Left colon (tissue), 2 donors: ENCODE measurements at places on chromosomes 4 and X. TPM values are rescaled to one million over a fixed set of nuclear protein-coding genes. Genes with fewer than 3 reads are reported as not detected.

DNA sequence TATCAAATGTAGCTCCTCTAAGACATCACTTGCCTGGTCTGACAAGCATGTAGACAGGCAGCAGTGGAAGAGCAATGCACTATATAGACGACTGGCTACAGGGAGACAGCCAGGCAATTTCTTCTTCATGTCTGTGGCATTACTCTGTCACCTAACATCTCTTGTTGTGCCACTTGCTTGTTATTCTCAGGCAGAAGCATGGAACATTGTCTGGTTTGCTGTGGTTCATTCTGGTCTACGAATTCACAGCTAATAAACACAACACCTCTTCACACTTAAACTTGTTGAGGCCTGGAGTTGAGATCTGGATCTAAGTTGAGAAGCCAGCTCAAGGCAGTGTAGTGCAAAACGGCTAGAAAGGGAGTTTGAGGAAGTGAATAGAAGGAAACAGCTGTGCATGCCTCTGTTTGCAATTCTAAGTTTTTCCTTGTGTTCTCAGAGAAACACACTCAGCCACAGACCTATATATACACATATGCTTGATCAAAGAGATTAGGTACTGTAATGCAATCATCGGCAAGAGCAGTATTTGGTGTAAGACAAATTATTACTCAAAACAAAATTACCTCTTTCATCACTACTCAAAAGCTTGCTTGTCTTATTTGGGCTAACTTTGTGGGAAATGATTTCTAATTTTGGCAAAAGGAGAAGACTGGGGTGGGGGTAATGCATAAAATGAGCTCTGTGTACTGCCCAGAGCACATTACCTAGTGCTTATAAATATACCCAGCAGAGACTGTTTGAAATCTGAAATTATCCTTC, 243.8 kb downstream of the PPP3CA start:
- no peak for DNase-seq

Gene GCNA
- 1.1 TPM for total RNA-seq

Gene NLGN4X
- 1.7 TPM for total RNA-seq

Gene TEX11
- total RNA-seq: 2.0 TPM

DNA sequence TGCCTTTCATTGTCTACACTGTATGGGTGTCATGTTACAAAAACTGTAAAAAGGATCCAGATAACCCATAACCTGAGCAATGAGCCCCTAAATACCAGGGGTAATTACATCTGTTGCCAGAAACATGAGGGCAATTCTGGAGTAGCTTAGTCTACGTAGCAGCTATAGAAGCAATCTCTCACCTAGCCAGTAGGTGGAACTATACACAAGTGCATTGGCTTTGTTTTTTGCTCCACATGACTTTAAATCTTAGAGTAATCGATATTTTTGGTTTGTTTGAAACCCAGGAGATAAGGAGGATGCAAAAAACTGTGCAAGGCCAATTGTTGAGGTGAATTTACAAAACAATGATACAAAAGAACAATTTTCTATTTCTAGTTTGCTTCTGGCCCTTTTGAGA, 57.5 kb downstream of the GPR82 start:
- DNase-seq: no peak

Gene N4BP2
- total RNA-seq: 8.5 TPM

Gene RASSF6
- total RNA-seq: 27.4 TPM

DNA sequence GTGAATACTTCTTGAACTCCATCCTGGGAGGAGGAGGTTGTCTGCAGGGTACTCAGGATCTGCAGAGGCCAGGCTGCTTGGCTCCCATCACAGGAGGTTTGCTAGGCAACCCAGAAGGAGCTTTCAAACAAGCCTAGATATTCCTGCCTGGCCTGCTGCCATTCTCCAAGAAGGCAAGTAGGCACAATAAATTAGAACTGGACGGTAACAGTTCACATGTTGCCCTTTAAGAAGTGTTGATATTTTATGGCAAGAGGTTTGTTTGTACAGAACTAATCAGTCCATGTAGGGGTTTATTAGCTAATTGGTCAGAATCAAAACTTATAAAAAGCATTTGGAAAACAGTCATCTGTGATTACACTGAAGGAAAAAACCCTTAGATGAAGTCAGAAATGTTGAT, 39.3 kb downstream of the SYNPO2 start:
- DNase-seq: peak; percentile 63

Gene RBMXL3
- total RNA-seq: not detected

GRCh38 chrX:106608016-106608415, 3.8 kb upstream of the RADX start:
- DNase-seq: no peak

- no peak for DNase-seq
Measured at GRCh38 chr4:7116705-7117104, 48.8 kb upstream of the GRPEL1 start.

- DNase-seq: no peak
Measured at GRCh38 chrX:152445926-152446325, 5.2 kb downstream of the GABRA3 start.

DNA sequence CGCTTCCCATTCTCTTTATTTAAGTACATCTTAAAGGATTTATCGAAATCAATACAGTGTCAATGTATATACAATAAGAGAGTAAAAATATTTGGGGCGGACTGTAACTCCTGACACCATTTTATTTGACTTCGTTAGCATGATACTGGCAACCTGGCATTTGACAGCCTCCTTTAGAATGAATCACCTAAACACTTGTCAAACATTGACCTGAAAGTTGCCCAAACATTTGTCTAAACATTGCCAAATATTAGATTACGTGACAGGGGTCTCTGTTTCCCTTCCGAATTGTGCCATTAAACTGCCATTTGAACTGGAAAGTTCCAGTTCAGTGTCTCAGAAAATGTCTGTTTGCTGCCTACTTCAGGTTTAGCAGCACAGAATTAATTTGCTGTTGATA, 20.8 kb upstream of the FAM9A start:
- no peak for DNase-seq

DNA sequence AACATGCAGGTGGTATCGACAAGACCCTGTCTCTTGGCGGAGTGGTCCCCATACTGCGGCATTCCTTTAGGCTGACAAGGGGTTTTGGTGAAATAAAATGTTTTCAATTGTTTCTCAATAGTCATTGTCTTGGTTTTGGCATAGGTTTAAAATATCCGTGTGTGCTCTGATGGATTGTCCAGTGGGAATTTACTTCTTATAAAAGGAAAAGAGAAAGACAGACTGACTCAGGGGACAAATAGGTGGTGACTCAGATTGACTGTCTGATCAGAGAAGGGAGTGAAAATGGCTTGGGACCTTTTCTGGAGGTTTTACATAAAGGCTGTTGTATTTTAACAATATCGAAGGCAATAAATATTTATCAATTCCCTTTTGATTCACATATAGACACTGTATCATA, 129.8 kb downstream of the SORBS2 start:
- DNase-seq: no peak

GRCh38 chr4:164087733-164088132, 593.2 kb downstream of the TMA16 start:
- no peak for DNase-seq

Gene GPR173
- total RNA-seq: 0.67 TPM

GRCh38 chr4:172543249-172543648, 625.4 kb upstream of the GALNT7 start:
- no peak for DNase-seq

Gene PITX2
- total RNA-seq: 1.1 TPM

DNA sequence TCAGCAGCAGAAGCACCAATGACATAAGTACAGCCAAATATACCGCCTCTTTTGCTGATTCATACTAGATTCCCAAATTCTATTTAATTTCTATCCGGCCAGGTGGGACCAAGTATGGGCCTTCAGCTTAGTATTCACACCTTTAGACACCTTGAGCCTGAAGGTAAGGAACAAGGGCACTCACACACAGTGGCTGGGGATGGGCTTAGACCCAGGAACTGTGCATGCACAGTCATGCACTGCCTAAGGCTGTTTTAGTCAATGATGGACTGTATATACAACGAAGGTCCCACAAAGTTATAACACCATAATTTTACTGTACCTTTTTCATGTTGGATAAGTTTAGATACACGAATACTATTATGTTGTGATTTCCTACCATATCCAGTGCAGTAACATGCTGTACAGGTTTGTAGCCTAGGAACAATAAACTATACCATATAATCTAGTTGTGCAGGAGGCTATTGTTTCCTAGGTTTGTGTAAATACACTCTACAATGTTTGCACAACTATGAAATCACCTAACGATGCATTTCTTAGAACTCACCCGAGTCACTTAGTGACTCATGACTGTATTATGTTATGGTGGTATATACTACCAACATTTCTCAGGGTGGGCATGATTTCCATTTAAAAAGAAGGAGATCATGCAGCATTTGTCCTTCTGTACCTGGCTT, 9.7 kb upstream of the CLNK start:
- peak; percentile 31 for DNase-seq

DNA sequence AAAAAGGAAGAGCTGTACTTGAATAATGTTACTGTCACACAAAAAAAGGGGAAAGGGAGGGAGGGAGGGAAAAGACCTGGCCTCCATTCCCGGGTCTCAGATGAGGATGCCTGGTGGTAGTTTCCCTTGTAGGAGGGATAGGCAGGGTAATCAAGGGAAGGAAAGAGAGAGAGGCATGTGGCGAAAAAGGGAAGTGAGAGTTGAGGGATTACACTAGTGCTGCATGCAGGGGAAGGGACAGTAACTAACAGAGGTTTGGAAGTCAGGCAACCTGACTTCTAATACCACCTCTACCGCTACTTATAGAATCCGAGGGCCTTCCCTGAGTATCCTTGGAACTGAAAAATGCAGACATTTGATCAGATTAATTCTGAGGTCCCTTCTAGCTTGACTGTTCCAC, 821.7 kb upstream of the FTHL17 start:
- no peak for DNase-seq

DNA sequence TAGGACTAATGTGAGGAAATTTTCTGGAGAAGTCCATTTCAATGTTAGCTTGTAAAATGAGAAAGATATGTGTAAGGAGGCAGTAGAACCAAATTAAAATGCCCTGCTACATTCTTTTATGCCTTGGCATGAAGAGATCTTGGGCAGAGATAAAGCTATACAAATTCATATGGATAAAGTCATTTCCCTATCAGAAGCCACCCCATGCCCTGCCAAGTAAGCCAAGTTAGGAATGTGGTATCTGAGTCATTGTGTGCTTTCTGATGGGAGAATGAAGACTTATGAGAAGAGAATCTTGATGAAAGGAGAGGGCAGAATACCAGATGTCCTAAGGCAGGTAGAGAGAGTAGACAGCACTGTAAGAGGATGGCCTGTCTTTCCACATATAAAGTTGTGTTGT, 83.7 kb downstream of the TEX13A start:
- DNase-seq: no peak

DNA sequence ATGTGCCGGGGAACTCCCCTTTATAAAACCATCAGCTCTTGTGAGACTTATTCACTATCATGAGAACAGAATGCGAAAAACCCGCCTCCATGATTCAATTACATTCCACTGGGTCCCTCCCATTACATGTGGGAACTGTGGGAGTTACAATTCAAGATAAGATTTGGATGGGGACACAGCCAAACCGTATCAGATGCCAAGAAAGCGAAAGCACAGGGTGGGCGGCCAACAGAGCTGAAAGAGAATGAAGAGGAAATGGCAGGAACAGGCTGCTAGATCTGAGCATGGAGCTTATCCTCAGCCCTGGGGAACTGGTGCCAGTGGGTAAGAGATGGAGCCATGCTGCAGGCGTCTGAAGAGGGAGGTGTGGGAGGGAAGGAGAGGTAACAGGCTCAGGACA, 117.7 kb upstream of the PNPLA4 start:
- DNase-seq: no peak

DNA sequence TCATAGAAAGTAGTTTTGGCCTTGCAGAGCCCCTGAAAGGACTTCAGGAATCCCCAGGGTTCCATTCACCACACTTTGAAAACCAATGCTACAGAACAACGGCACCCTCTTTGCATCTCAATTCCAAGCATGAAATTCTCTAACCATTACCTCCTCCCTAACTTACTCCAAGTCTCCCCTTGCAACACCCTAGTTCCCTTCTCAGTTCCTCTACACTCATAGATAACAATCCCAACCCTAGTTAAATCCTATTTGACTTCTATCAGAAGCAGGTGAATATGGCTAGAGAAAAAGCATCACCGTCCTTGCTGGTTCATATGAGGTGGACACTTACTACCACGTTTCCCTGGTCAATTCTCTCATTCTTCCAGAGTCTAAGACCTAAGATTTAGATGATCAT, 2.4 kb downstream of the RCHY1 start:
- DNase-seq: no peak

DNA sequence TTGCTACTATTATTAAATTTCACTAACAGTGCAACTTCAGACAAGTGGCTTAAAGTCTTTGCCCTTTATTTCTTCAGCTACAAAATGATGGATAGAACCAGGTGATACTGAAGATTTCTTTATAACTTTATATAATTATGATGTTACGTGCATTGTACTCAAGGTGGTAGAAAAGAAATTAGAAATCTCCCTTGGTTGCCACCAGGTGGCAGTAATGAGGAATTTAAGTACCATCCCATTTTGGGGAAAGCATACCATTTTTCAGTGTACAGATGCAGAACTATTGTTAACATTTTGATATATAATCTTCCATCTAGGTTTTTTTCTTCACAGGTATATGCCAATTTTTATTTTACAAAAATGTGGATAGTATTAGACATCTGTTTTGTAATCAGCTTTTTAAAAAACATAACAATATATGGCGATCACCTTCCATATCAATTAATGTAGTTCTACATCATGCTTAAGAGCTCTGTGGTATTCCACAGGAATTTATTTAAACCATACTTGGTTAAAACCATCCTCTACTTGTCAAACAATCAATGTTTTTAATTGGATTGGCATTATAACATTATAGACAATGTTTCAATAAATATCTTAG, 37.7 kb upstream of the RAB33B start:
- no peak for DNase-seq

Gene EDNRA
- total RNA-seq: 0.55 TPM

- DNase-seq: no peak
Measured at GRCh38 chr4:77310931-77311330, 153.9 kb downstream of the CCNG2 start.

- no peak for DNase-seq
Measured at GRCh38 chr4:107248571-107248970, 212.5 kb upstream of the DKK2 start.

GRCh38 chrX:9912351-9913145, 54.6 kb upstream of the CLDN34 start:
- no peak for DNase-seq

Gene MGST2
- total RNA-seq: 129 TPM

GRCh38 chr4:79015411-79015810, 76.2 kb upstream of the PAQR3 start:
- no peak for DNase-seq

Gene ZRSR2
- total RNA-seq: 8.6 TPM

Gene GALNTL6
- total RNA-seq: 0.21 TPM

GRCh38 chr4:5165420-5166369, 114.4 kb downstream of the STK32B start:
- no peak for DNase-seq

GRCh38 chr4:66633477-66633876, 911.8 kb downstream of the CENPC start:
- DNase-seq: no peak

- no peak for DNase-seq
Measured at GRCh38 chr4:37625499-37625898, 60.7 kb downstream of the RELL1 start.
